ENCODE measurements at places on chromosomes 13 and 19.

DNA sequence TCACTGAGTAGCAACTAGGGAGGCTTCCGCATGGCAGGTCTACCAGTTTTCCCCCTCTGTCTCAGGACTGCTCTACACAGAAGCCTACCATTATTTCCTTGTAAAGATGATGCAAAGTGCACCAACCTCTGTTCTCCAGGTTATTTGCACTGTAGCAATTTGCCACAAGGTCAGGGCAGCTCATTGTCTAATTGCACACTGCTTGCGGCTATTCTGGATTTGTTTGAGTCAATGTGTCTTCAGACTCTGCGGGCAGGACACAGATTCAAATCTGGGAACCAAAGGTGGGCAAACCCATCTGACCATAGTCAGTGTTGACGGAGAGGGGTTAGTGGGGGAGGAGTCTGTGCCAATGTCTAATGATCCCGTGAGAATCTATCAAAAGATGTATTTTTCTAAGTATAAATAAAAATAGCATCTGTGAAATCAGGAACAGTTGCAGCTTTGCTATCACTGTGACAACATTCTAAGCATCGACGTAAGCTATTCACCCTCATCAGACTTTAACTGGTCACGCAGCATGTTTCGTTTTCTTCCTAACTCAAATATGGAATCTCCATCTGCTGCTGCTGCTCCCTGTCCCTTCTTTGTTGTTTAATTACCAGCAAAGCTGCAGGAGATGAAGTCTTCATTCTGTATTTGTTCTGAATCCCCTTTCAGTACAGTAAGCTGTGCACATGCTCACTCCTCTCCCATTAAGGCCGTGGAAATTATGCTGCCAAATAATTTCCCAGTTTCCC lies 26.4 kb downstream of the CYSLTR2 start:
- DNase-seq: no peak

- DNase-seq: no peak
Measured at GRCh38 chr13:34338102-34338501, 520.2 kb downstream of the RFC3 start.

GRCh38 chr19:50720181-50720920 lies 749 bp upstream of the SHANK1 start:
- no peak for DNase-seq

DNA sequence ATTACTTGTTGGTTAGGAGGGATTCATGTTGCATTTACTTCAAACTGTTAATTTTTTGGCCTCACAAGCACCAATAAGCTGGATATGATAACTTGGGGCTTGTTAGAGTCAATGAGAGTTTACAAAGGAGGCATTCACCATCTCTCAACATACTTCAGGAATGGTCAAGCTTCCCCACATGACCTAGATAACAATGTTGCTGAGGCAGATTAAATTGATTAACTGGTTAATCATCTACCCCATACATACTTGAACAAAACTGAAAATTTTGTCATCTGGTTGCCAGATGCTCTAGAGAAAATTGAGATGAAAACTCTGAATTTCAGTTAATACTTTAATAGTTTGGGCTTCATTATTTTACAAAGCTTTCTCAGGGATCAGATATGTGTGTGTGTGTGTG lies 43.0 kb upstream of the UBL3 start:
- no peak for DNase-seq

DNA sequence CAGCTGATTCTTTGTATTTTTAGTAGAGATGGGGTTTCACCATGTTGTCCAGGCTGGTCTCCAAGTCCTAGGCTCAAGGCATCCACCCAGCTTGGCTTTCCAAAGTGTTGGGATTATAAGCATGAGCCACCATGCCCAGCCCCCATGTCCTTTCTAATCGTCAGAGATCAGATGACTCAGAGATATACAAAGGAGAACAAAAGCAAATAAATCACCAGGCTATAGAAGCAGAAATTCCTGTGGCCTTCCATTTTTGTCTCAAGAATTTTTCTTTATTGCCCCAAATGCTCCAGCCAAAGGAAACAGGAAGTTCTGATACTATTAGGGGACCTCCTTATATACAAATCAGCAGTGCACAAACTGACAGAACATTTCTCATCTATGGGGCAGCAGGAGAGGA lies 207.8 kb downstream of the RFC3 start:
- no peak for DNase-seq

- no peak for DNase-seq
Measured at GRCh38 chr13:19345916-19346422, 164.3 kb upstream of the TUBA3C start.

DNA sequence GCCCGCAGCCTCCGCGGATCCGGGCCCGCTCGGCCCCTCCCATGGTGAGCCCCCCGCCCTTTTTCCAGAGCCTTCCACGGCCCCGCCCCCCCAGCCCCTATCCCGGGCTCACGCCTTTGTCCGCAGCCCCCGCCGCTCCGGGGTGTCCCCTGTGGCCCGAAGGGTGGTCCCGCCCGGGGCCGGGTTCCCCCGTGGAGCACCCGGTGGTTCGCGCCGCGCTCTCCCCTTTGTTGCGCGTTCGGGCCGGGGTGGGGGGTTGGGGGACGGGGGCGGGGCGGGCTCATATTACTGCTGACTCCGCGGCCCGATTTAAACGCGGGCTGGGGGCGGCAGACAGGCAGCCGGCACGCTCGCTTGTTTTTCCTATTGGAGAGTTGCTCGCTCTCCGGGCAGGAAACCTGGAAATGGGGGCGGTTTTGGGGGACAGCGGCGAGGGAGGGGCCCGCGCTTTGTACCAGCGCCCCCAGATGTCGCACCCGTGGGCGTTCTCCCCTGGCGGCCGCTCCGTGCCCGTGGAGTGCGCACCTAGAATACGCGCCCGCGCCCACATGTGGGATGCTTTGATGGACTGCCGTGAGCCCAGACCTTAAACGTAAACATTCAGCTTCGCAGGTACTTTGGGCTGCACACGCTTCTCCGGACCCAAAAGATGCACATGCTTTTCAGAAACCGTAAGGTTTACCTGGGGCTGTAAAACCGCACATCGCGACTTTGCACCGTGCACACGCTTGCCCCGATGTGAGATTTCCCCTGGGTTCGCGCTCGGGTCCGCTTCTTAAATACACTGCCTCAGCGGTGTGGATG lies 699 bp downstream of the PTOV1 start:
- DNase-seq: no peak

- no peak for DNase-seq
Measured at GRCh38 chr13:36006894-36007675, 124.1 kb downstream of the DCLK1 start.

GRCh38 chr19:14768001-14768400 lies 10.4 kb downstream of the ADGRE2 start:
- DNase-seq: no peak

DNA sequence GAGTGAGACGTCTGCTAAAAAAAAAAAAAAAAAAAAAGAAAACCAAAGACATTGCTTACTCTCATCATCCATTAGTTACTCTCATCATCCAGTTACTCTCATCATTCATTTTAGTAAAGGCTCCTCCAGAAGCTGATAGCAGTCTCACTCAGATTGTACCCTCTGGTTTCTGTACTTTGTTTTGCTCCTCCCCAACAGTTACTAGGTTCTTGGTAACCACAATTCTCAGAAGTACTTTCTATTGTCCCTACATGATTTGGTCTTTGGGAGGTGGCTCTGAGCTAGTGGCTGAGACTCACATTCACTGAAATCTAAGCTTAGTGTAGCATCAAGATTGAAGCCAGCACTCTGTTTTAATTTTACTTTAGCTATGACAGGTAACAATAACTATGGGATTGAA lies 14.3 kb downstream of the ERICH4 start:
- DNase-seq: peak; percentile 31

DNA sequence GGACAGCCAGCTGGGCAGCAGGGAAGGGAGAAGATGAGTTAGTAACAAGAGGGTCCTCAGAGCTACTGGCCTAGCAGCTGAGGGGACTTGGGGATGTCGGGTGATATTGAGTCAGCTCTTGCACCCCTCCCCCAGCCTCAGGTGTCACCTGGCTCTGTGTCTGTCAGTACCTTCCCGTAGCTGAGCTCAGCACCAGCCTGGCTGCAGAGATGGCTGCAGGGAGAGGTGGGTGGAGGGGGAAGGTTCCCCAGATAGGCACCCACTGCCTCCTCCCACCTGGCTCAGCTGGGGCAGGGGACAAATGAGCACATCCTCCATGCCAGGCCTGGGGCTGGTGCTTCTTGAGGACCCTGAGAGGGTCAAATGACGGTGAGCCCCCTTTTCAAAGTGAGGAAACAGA lies 6.8 kb upstream of the KPTN start:
- no peak for DNase-seq

- no peak for DNase-seq
Measured at GRCh38 chr19:7636317-7636690, 606 bp upstream of the STXBP2 start.

- DNase-seq: no peak
Measured at GRCh38 chr13:96279904-96280303, 190.0 kb downstream of the HS6ST3 start.

DNA sequence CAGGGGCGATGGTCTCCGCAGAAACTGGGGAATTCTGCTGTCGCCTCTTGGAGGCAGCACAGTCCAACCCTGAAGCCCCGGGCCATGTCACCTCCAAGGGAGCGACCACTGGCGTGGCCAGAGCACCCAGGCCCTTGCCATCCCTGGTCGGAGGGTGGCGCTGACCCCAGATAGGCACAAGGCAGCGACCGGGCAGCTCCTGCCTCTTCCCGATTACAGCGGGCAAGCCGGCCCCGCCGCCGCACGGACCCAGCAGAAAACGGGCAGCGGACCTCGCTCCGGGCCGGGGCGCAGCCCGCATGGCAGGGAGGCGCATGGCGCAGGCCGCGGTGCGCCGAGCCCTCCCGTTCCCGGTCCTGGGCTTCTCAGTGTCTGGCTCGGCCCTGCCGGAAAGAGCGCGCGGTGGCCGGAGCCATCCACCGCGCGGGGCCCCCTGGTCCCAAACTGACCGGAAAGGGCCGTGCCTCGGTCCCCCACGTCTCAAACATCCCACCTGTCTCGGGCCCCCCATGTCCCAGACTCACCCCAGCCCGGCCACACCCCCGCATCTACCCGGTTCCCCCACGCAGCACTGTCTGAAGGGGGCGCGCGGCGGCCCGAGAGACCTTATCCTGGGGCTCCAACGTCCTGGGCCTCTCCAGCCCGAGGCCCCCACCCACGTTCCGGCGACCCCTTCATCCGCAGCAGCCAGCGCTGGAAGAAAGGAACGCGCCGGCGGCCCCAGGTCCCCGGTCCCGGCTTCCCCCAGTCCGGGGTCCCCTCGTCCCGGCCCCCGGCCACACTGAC lies 727 bp downstream of the CERS1 start:
- DNase-seq: peak; percentile 34

GRCh38 chr13:31274390-31274789 lies 74.6 kb downstream of the B3GLCT start:
- DNase-seq: no peak

DNA sequence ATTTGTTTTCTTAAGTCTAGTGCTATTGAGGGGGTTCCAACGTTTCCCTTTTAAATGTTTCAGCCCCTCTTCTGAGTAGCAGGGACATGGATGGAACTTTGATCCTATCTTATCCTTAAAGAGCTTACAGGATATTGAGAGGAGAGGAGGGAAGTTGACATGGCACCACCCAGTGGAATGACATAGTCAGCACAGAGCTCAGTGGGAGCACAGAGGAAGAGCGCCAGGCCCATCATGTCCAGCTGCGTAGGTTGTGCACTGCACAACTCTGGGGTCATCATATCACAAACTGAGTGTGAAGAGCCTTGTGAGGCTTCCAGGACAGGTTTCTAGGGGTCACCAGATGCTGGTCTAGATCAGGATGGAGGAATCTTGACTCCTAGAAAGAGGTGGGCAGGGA lies 4.6 kb upstream of the CDC42EP5 start:
- DNase-seq: no peak

- no peak for DNase-seq
Measured at GRCh38 chr19:7068599-7068998, 904 bp upstream of the ZNF557 start.

- DNase-seq: no peak
Measured at GRCh38 chr13:75263741-75264407, 218.1 kb downstream of the TBC1D4 start.

DNA sequence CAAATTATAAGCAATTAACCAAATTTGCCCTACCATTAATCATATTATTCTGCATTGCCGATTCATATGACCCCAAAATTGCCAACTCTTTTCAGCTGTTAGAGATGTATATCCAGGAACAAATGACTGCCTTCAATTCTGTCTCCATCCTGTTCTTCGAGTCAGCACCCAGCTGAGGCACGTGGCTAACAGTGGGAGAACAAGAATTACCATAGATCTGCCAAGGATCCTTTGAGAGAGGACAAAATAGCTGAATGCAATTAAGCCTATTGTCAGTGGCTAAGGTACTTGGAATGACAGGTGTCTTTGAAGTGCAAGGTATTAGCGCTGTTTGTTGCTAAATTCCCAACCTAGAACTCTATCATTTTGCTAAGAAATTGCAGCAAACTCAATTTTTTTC lies 426.1 kb downstream of the TSHZ3 start:
- DNase-seq: no peak

DNA sequence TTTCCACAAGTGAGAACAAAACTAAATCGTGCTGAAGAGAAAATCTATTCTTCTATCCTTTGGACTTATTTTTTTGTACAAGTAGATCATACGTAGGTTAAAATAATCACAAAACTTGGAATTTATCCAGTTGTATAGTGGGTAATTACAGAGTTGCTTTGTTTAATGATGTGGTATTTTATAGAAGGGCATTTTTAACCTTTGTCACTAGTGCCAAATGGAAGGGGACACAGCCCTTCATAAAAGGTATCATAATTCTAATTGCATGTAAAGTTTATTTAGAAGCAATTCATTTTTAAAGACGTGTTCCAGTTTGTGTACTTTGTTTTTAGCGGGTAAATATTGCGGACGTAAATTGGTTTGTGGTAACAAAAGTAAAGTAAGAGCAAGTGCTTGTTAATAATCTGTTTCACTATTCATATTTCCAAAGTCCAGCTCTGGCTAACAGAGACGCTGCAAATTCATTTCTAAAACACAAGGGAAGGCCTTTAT lies 99.5 kb downstream of the ERCC5 start:
- DNase-seq: no peak

DNA sequence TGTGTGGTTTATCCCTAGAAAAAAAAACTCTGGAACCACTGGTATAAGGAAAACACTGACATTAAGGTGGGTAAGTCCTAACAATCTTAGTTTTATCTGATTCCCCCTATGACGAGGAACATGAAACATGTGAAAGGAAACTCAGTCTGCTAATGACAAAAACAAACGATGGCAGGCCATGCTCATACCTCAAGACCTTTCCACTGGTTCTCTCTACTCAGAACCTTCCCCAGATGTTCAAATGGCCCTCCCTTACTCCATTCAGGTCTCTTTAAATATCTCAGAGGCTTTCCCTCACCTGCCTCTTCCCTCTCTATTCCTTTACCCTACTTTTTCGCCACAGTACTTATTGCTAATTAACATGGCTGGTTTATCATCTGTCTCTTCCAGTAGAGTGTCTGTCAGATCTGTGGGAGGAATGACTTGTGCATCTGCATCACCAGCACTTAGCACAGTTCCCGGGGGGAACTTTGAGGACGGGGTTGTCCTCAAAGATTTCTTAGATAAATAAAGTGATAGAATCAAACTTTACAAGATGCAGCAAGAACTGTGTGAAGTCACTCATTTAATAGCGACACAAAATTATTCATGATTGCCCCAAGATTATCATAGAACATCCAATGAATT lies 1.5 kb downstream of the TUBGCP3 start:
- no peak for DNase-seq

- no peak for DNase-seq
Measured at GRCh38 chr19:3398114-3398899, 31.9 kb downstream of the NFIC start.

Data from common myeloid progenitor, CD34-positive (primary cell).